ENCODE measurements at places on chromosomes 11 and 22. TPM values are rescaled to one million over a fixed set of nuclear protein-coding genes. Genes with fewer than 3 reads are reported as not detected.

Gene TYR
- 65.3 TPM for total RNA-seq

Gene BACE1-AS
- total RNA-seq, result 9.7 TPM

Gene MED17
- 77.2 TPM for total RNA-seq

Gene TRIM5
- 23.4 TPM for total RNA-seq

Gene SDF2L1
- 3.8 TPM for total RNA-seq

Gene OR6T1
- total RNA-seq, result not detected

Gene PDE2A
- 16.2 TPM for total RNA-seq

Gene APOA5
- total RNA-seq, result not detected

Gene ZFTA
- total RNA-seq, result 36.8 TPM

Gene GPR83
- 1.3 TPM for total RNA-seq

Gene TYMP
- total RNA-seq, result 10.6 TPM

Gene CYTH4
- 9.8 TPM for total RNA-seq

Gene DDX25
- total RNA-seq, result 5.6 TPM

Gene SCUBE2
- 13.2 TPM for total RNA-seq

Gene WNT11
- 6.9 TPM for total RNA-seq

Gene SLC25A45
- 3.5 TPM for total RNA-seq

Gene SPDYC
- total RNA-seq, result not detected

Gene CDC42BPG
- 2.4 TPM for total RNA-seq

Gene DEFB131B
- total RNA-seq, result not detected

Gene CFAP300
- 5.6 TPM for total RNA-seq

Gene CHADL
- total RNA-seq, result 6.0 TPM

Gene MAML2
- 33.3 TPM for total RNA-seq

Gene C11orf86
- not detected for total RNA-seq

Gene PTPMT1
- total RNA-seq, result 87.0 TPM

Gene IFT27
- total RNA-seq, result 23.5 TPM

Gene MEI1
- 0.82 TPM for total RNA-seq

Gene CDC45
- total RNA-seq, result 5.6 TPM

Gene PKNOX2
- total RNA-seq, result 9.7 TPM

Gene APOL3
- 11.4 TPM for total RNA-seq

Gene MMP13
- not detected for total RNA-seq

Gene APOBEC3F
- total RNA-seq, result 2.4 TPM

Gene HBD
- not detected for total RNA-seq

Gene FLRT1
- 14.0 TPM for total RNA-seq

Gene HEPACAM
- 1.1 TPM for total RNA-seq

Gene GLB1L3
- 0.71 TPM for total RNA-seq

Gene PKDREJ
- total RNA-seq, result 0.05 TPM

Gene CRYBA4
- total RNA-seq, result 3,745 TPM

Gene CD6
- total RNA-seq, result 0.49 TPM

Gene UPK3A
- total RNA-seq, result 0.49 TPM

Gene DMC1
- total RNA-seq, result 6.5 TPM

Gene SYT7
- total RNA-seq, result 27.4 TPM

Gene DCDC1
- total RNA-seq, result 34.7 TPM

Gene FOLR2
- 11.8 TPM for total RNA-seq

Gene CSF2RB
- 2.9 TPM for total RNA-seq

Gene P4HA3
- 4.3 TPM for total RNA-seq

Gene ANKK1
- total RNA-seq, result 0.33 TPM

Gene PARVG
- 5.8 TPM for total RNA-seq

Gene SAA4
- total RNA-seq, result not detected

Gene MYH9
- 151 TPM for total RNA-seq

Gene FRMD8
- total RNA-seq, result 35.2 TPM
